ENCODE measurements at places on chromosomes 2 and 18.

DNA sequence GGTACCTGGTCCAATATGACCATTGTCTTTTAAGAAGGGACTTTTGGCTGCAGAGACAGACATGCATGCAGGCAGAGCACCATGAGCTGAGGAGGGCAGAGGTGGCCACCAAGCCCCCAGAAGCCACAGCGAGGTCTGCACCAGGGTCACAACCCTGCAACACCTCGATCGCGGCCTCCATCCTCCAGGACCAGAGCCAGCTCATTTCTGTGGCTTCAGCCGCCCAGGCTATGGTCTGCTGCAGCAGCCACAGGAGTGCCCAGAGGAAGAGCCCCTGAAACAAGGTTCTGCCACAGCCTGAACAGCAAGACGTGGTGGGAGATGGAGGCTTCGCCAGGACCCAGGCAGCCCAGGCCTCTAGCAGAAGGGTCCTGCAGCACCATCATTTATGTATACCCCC, 53.9 kb downstream of the ANKMY1 start:
- no peak for DNase-seq

GRCh38 chr18:26548415-26549262, at the start of gene KCTD1:
TSS of gene KCTD1 (minus strand) at chr18:26548553. CDS start at chr18:26548536, 17 bp downstream.
- DNase-seq: peak; percentile 65

DNA sequence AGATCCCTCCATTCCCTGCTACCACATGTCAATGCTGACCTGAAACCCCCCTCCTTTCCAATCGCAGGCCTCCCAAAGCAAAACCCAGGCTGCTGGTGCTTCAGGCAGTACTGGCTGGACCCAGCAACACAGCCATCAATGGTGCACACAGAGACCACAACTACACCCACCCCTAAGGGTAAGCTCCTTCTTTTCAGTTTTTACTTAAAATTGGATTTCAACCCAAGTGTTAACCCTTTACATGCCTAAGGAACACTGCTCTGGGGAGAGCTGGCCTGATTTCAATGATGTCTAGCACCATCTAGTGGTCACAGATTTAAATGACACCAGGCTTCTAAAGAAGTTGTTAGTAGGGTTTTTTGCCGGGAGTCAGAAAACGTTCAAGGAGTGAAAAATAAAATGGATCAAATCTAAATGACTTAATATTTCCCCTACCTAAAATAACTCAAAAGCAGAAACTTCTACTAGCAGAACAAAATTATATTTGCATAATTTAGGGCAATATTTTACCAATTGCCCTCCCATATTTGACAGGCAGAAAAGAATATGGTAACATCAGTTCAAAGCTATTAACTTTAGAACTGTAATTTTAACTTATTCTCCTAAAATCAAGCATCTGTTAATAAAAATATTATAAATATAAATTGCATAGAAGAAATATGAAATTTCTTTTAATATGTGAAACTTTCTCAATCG, 24.6 kb downstream of the FECH start:
- DNase-seq: no peak

GRCh38 chr18:48044944-48045343, 114.5 kb upstream of the SMAD2 start:
- DNase-seq: no peak

DNA sequence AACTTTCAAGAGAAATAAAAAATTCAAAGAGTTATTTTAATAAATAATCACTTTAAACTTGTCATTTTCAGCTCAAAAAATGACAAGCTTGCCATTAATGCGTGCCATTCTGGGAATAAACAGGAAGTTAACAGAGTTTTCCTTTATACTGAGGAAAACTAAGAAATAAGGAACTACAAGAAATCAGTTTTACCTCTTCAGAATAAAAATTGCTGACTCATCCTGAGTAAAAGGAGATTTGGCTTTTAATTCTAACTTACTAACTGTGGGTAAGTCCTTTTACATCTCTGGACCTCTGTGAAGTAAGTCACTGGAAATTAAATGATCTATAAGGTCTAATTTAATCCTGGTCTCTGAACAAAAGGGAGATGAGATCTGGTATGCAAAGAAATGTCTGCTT, 16.1 kb downstream of the CEBPZ start:
- DNase-seq: no peak

DNA sequence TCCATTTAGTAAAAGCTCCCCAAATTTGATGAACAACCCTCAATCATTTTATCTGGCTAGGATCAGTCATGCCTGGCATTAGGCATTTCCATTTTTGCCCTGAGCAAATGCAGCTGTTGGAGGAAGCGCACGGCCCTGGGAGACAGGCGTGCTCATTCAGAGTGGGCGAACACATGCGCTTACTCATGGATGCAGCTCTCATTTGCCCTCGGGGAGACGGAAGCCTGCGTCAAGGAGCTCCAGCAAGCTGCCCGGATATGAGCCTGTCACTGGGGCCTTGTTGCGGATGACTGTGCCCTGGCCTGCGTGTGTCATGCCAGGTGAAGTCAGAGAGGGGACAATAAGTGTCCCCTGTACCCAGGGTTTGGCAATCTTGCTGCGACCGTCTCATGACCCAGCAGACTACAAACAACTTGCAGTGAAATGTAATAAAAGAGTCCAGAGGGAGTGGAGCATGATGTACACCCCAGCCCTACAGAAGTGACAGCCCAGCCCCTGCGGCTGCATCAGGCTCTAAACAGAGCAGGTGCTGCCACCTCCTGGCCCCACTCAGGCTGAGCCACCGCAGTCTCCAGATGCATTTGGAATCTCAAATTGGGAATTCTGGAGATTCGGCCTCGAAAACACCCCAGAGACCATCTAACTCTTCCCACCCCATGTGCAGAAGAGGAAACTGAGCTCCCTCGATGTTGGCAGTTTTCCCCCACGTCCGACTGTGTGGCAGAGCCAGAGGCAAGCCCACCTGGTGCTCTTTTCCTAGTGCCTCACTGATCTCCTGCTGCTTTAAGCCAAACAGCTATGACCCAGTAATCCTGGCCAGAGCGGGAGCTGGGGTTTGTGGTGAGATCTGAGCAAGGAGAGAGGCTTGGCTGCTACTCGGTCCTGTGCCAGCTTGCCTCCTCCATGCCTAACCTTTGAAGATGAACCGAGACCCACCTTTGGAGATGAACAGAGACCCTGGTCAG, 105.0 kb upstream of the ALK start:
- no peak for DNase-seq
